SJSA1 (cell line): ENCODE measurements at places on chromosomes 7 and 10.

- DNase-seq, result no peak
Measured at GRCh38 chr10:91295346-91295745, 74.9 kb downstream of the PCGF5 start.

DNA sequence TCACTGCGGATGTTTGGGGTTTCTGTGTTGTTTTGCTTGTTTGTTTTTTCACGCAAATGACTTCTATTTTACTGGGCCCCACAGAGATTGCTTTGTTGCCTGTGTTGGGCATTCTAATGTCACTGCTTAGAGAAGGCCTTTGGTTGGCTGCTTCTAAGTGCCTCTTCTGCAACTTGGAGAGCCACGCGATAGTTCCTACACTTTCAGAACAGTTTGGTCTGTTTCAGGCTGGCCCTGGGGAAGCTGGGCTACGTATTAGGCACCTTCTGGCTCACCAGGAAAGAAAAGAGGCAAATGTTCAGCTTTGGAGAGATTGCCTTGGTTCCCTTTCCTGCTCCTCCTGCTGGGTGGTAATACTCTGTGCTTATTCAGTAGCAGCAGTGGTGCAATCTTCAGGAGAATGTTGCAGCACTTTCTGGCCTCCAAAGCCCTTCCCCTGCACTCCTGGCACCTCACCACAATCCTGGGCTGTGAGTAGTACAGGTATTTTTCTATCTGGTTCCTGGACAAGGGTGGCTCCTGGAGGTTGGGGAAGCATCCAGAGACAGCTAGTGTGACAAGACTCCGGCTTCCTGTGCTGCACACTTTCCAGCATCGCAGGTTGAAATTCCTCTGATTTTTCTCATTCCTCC, 1.2 kb downstream of the ANTXRL start:
- DNase-seq, result no peak

DNA sequence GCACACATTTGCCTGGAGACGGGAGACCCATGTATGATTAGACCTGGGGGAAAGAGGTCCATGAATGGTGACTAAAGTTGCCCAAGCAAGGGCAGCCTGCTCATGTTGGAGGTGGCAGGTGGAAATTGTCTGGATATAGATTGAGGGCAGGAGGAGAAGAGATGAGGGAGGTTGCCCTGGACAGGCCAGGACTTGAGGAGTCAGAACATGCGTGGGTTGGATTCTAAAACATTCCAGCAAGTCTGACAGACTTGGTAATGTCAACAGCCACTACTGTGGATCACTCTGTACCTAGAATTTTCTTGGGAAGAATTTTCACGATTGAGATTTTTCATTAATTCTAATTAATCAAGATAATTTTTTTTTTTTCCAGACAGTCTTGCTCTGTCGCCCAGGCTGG, 19.1 kb upstream of the SVOPL start:
- no peak for DNase-seq

- no peak for DNase-seq
Measured at GRCh38 chr7:86708031-86708680, 64.4 kb downstream of the GRM3 start.

DNA sequence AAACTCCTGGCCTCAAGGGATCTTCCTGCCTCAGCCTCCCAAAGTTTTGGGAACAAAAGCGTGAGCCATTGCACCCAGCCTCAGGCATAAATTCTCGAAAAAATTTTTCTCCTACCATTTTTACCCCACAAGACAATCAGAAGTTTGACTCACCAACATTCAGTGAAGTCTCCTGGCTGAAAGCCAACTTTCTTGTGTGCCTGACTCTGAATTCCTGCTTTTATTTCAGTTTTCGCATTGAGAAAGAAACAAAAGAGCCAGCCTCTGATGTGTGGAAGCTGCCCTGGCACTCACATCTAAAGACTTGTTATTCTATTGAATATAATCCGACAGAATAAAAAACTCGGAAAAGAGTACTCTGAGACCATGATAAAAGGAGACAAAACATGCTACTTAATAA, 402.9 kb downstream of the MAGI2 start:
- DNase-seq, result peak; percentile 59

DNA sequence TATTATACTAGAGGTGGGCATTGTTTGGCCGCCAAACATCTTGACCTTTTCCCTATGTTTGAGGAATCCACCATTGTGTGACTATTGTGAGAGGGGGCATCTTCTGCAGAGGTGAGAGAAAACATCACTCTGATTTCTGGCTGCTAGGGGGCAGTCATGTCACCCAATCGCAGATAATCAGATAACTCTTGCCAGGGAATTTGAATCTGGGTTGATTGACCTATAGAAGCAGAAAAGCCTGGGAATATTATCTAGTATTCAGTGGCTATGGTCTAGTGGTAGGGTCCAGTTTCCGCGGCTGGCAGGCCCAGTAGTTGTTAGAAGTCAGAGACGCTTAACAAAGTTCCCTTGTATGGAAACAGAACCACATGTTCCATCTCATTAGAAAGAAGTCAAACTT, 808.5 kb downstream of the PHTF2 start:
- no peak for DNase-seq

- DNase-seq, result no peak
Measured at GRCh38 chr7:25206765-25207164, 21.5 kb downstream of the NPVF start.

DNA sequence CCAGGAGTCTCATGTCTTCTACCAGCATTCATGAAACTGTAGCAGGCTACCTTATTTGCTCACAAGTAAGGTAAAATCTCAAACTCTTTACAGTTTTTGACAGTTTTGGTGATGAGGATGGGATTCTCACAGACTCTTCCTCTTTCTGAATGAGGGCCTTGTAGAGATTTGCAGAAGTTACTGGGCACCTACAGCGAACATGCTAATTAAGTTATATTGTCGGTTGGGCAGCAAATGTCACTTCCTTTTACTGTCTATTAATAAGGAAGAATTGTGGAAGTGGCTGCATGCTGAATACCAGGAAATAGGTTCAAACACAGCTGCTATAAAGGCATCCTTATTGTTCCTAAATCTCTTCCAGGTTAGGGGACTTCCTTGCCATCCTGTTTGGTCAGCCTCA, 189.6 kb downstream of the DNAJC1 start:
- DNase-seq, result no peak

- DNase-seq, result no peak
Measured at GRCh38 chr10:123149568-123150270, 1.8 kb downstream of the HMX2 start.

GRCh38 chr10:114026189-114027040, 17.3 kb upstream of the ADRB1 start:
- peak; percentile 89 for DNase-seq

GRCh38 chr10:51620131-51620530, 79.3 kb downstream of the CSTF2T start:
- DNase-seq, result no peak

DNA sequence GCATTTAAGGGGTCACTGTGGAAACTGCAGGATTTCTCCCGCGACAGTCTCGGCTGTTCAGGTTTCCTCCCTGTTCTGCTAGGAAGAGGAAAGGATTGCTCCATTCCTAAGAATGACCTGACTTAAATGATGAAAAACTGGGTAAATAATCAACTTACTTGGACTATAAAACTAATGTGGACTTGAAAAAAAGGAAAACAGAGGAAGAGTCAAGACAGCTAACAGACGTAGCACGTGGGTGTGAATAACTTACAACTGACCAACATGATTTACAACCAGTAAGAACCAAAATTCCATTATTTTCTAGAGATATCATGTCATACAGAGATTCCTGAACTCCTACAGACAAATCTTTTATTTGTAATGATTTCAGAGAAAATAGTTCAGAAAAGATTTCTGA, 93.8 kb downstream of the ADAM12 start:
- no peak for DNase-seq
